ENCODE measurements at places on chromosomes 5 and 9.

GRCh38 chr5:57346328-57346727 is 136.3 kb downstream of the ACTBL2 start:
- DNase-seq: no peak

- DNase-seq: no peak
These were observed 274.2 kb upstream of the CCNH start for GRCh38 chr5:87686975-87687374.

DNA sequence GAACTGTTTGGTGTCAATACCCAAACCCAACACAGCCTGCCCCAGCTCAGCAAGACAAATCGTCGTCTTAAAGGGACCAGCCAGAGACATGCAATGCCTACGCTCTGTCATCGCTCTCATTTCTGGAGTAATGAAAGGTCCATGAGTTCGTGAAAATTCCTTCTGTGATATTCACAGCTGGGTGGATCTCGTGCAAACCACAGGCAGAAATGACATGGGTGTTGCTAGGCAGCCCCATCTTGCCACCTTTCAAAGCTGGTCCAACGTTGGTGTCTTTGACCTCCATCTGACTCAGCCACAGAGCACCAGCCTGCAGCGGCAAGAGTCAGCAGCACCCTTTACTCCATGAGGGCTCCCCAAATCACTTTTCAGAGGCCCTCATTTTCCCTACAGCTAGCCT is 215.3 kb downstream of the SLIT3 start:
- no peak for DNase-seq

DNA sequence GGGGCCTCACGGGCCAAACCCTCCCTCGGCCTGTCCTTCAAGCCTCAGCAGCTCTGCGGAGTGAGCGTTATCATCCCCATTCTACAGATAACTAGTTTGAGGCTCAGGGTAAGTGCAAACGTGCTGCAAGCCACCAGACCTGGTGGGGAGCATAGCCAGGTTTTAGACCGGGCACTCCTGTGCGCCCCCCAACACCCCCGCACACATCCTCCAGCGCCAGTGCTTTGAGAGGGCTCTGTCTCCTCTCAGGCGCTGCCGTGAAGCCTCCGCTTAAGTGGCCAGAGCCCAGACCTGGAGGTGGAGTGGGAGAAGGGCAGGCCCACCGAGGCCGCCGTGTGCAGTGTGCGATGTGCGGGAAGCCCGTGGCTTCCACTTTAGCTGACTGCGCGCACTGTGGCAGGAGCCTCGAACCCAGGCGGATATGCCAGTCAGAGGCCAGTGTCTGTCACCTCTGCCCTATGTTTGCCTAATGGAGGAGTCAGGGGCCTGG is 1.6 kb upstream of the MGAT1 start:
- no peak for DNase-seq

- DNase-seq: no peak
These were observed 258.4 kb downstream of the FER start for GRCh38 chr5:109006129-109006528.

DNA sequence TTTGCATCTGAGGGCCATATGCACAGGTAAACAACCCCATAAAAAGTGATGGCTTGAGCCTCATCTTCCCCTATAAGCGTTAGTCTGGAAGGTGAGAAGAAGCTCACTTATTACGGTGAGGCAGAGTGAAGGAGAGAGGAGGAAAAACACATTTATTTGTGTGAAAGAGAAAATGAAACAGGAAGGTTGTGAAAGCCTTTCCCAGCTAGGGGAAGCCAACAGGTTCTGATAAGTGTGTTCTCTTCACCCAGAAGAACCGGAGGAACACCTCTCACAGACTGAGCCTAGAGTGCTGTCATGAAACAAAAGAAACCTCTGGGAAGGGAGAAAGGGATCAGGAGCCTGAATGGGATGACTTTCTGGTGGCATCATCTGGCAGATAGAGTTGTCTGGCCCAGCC is 192.5 kb downstream of the PTTG1 start:
- no peak for DNase-seq
